ENCODE measurements at places on chromosomes 1 and 21. TPM values are rescaled to one million over a fixed set of nuclear protein-coding genes. Genes with fewer than 3 reads are reported as not detected.

DNA sequence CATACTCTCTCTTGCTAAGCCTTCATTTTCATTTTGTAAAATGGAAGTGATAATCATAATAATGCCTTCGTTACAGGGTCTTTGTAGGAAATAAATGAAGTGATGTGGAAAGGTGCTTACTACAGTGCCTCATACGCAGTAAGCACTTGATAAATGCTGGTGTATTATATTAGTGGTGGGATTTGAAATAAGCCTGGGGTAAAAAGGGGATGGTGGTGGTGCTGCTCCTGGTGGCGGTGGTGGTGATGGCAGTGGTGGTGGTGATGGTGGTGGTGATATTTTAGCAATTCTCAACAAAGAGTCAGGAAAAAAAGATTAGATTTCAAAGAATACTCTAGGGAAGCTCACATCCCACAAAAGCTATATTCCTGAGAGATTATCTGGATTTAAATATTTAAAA is 35.5 kb upstream of the ATP1B1 start:
- no peak for DNase-seq

CDK18 gene
- 8.9 TPM for total RNA-seq

DNA sequence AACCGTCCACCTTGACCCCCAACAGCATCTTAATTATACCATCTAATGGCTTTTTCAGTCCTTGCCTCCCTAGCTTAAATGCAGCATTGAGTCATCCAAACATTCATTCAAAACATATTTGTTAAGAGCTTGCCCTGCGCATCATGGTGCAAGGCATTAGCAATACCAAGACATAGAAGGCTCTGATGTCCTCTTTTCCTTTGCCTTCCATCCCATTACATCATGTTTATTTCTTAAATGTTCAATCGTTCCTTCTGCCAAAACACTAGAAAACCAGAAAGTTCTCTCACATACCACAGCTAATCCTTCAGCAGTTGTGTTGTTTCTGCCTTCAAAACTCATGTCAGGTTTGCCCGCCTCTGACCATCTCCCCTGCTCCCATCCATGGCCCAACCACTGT is 29.8 kb upstream of the VTCN1 start:
- no peak for DNase-seq

SPRR3 gene
- not detected for total RNA-seq

FAM78B gene
- total RNA-seq = 0.86 TPM

- DNase-seq = no peak
Measured at GRCh38 chr1:94522304-94522703, 19.3 kb downstream of the F3 start.

DNA sequence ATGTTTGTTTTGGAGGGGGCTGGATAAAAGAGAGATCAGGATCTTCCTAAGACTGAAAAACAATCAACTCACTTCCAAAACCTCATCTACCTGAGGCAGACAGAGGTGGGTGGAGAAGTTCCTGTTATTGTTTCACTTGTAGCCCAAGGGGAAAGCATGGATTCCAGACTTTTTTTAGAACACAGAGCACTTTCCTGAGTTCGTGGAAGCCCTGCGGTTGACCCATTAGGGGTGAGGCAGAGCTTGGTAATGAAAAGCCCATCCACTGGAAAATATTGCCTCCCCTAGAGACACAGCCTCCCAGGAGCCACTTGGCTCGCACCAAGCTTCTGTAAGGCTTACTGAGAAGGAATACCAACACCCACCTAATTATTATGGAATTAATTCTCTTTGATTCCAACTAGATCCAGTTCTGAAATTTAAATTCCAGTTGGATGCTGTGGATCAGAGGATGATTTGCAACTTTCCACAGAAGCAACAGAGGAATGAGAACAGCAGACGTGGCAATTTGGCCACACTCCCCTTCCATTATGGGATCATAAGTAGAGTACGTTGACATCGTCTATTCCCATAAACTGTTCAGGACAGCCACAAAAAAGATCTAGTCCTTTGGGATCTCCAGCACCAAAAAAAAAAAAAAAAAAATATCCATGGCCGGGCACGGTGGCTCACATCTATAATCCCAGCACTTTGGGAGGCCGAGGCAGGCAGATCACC is 4.1 kb upstream of the PEF1 start:
- no peak for DNase-seq

DNA sequence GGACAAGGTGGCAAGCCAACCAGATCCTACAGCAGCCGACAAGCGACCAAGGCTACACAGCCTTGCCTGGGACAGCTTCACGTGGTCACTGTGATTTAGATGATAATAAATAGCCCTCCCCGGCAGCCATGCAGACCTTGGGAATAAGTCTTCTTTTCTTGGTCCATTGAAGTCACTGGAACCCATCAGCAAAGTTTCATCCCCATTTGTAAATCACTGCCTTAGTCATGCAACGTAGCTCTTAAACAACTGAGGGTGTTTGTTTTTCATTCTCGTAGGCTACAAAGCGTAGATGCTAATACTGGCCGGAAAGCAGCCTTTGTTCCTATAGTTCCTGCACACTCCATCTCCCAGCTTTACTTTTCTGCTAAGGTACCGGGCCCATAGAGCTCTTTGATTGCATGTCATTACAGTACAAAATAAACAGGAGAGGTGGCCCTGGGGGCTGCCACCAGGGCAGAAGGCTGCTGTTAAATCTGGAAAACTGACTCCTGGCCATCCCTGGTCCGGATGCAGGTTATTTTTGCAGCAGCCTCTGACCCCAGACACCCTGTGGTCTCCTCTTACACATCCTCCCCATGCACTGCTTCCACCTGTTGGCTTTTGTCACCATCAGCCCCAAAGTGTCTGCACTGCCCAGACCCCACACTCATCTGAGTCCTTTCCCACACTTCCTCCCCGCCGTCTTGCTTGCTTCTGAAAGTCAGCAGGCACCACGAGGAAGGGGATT is 105.5 kb downstream of the TOMM20 start:
- no peak for DNase-seq

GRCh38 chr1:186303911-186304310 is 71.1 kb downstream of the TPR start:
- no peak for DNase-seq

CFHR1 gene
- total RNA-seq = 518 TPM

- DNase-seq = no peak
Measured at GRCh38 chr1:41003127-41003639, 18.3 kb downstream of the SLFNL1 start.

- no peak for DNase-seq
Measured at GRCh38 chr21:43882952-43883545, 18.0 kb downstream of the AGPAT3 start.

DNA sequence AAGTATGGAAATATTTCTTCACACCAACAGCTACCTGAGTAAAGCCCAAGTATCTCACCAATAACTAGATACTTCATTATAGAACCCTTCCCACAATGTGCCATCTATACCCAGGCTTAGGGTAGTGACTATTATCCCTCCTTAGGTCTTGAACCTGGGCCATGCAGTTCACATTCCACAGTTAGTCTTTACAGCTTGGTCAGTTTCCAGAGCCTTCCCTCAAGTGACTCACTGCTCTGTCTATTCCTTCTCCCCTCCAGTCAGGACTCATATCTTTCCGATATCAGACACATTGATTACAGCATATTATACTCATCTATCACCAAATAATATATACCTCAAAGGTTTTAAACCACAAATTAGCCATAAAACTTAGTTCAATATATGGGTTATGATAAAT is 23.6 kb downstream of the VAMP4 start:
- DNase-seq = no peak

GRCh38 chr1:33361532-33362235 is 40.8 kb upstream of the A3GALT2 start:
- no peak for DNase-seq

DNA sequence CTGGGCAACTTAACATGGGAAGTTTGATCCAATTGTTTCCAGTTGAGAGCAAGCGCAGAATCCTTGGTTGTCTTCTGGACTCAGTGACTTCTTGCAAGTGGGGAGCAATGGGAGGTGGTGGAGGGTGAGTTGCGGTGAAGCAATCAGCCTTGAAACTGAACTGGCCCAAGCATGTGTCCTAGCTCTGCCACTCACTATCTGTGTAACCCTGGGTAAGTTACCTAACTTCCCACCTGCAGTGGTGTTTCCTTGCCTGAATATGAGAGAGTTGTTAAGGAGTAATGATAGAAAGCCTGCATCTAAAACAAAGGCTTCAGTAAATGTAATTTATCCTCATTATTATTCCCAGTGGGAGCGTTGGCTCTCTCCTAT is 132.5 kb upstream of the NFIA start:
- DNase-seq = no peak

DMRTA2 gene
- total RNA-seq = not detected

GRCh38 chr1:171279678-171280077 is 31.4 kb downstream of the FMO1 start:
- DNase-seq = no peak

- DNase-seq = no peak
Measured at GRCh38 chr1:15952317-15953258, 23.3 kb downstream of the ZBTB17 start.

ITGB2 gene
- 29.0 TPM for total RNA-seq

DNA sequence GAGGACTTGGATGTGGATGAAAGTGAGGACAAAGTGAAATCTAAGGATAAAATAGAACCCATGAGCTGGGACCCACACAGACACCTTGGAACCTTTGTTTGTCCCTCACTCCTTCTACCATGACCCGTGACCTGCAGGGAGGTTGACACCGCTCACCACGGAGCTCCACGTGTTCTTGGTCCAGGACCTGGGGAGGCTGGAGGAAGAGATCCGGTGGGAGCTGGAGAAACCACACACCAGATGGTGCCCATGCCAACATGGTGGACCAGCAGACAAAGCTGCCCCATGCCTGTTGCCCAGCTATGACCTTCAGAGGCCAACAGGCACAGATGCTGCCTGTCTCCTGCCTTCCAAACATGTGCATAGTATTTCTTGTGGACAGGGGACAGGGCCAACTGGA is 721.9 kb downstream of the PTPRU start:
- DNase-seq = peak; percentile 23

- DNase-seq = no peak
Measured at GRCh38 chr1:1124786-1125642, 9.1 kb upstream of the C1orf159 start.

DHRS3 gene
- total RNA-seq = 252 TPM

GRCh38 chr21:45972353-45972715 is 9.2 kb upstream of the COL6A1 start:
- no peak for DNase-seq

GRCh38 chr1:82391712-82392111 is 591.0 kb downstream of the ADGRL2 start:
- no peak for DNase-seq
